ENCODE measurements at places on chromosomes 11 and 22.

GRCh38 chr22:20145206-20145831 lies 5.5 kb downstream of the CCDC188 start:
- no peak for DNase-seq

DNA sequence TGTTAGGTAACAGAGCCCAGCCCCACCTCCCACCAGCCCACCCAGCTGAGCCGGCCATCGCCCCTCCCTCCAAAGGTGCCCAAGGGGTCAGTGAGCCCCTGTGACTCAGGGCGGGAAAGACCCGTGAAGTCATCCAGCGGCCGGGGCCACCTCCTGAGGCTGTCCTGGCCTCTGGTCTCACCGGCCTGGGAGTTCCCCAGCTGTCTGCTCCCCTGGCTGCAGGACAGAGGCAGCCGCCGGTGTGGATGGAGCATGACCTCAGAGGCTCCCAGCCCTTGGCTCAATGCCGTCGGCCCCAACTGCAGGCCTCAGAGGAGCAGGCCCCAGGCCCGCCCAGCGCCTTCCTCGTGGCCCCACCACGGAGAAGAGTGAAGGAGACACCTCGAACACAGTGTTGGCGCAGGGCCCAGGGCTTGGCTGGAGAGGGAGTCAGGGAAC lies 28.7 kb downstream of the RPL3 start:
- DNase-seq, result no peak

DNA sequence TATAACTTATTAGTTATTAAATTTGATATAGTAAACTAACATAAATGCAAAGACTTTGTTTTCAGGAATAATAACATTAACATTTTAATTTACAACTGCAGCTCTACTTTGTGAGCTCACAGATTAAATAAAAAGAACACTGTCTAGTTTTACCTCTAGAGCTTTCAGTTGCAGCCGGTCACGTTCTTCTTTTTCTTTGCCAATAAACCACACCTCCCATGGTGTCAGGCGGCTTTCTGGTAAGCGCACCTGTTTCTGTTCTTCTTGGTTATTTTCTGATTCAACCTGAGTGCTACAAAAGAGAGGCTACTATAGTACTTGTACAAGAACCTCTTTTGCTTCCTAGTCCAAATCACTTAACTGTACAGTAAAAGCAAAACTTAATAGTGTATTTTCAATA lies 5.8 kb downstream of the CCDC34 start:
- no peak for DNase-seq

DNA sequence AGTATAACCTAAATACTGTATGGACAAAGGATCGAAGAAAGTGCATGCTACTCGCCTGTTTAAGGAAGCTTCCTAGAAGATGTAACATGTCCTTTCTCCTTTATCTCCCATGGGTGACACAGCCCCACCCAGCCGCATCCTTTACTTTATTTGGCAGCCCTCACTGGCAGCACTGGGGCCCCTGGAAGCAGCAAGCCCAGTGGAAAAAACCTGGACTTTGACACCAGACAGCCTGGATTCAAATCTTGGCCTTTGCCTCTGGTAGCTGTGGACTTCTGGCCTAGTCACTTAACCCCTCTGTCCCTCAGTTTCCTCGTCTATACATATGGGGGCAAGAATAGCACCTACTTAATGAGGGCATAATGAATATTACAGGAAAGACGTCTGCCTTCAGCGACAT lies 67.1 kb downstream of the MYEOV start:
- DNase-seq, result no peak

DNA sequence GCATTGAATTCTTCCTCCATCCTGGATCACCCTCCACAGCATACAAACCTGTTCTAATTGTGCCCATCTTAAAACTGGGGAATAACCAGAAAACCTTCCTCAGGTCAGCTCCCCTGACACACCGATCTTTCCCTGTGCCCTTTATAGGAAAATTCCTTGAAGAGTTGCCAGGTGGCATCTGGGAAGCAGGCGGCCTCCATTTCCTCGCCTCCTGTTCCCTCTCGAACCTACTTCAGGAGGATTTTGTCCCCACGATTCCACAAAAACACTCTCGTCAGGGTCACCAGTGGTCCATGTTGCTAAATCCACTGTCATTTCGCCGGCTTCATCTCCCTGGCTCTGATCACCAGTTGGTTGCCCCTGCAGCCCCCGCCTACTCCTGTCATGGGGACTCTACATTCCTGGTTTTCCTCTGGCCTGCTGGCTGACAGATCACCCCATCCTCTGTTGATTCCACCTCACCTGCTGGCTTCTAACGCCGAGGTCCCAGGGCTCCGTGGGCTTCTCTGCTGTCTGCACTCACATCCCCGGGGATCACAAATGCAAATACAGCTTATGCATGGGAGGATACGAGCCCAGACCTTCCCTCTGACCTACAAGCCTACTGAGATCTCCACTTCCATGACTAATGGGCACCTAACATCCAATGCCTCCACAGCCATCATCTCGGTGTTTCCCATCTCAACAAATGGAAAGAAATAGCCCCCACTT lies 92.5 kb upstream of the PRDM11 start:
- DNase-seq, result no peak

- DNase-seq, result no peak
Measured at GRCh38 chr11:130439876-130440275, 8.6 kb upstream of the ADAMTS15 start.

Data from activated CD4-positive, alpha-beta memory T cell treated with anti-CD3 and anti-CD28 coated beads for 36 hours (primary cell).